ENCODE measurements at places on chromosomes 7 and 10. TPM values are rescaled to one million over a fixed set of nuclear protein-coding genes. Genes with fewer than 3 reads are reported as not detected.

NPTX2 gene
- not detected for total RNA-seq

RELN gene
- total RNA-seq: not detected

GSAP gene
- 8.7 TPM for total RNA-seq

RBP3 gene
- total RNA-seq: not detected

PDZD7 gene
- 0.74 TPM for total RNA-seq

DNA sequence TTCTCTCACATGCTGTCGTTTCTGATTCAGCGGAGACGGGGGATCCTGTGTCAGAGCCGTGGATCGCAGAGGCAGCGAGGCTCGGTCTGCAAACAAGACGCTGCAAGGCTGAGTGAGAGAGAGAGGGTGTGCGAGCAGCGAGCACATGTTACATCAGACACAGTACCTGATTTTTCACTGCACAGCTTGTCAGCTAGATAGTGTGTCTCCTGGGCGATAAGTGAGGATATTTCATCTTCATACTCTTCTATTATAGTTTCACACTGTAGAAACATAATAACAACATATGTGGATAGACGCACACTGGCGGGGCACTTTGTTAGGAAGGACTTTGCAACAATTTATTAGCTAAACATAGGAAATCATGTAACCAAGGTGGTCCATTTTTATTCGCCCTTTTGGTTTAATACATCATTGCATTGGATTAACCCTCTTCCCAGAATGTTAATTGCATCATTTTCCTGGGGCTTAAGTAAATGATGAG, 39.5 kb downstream of the CNPY1 start:
- DNase-seq: no peak

DNA sequence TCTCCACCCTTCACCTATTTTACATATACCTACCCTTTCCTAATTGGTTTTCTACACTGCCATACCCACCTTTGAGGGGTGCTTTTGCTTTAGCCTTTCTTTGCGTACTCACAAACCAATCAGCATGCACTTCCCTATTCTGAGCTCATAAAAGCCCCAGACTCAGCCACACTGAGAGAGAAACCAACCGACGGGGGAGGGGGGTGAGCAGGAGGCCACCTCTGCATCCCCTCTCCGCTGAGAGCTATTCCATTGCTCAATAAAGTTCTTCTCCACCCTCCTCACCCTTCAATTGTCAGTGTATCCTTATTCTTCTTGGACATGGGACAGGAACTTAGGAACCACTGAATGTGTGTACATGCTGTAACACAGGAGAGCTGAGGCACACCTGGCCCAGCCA, 9.0 kb upstream of the FKBP9 start:
- DNase-seq: no peak

GRCh38 chr10:48302515-48303476, 3.7 kb upstream of the MAPK8 start:
- DNase-seq: no peak

DNA sequence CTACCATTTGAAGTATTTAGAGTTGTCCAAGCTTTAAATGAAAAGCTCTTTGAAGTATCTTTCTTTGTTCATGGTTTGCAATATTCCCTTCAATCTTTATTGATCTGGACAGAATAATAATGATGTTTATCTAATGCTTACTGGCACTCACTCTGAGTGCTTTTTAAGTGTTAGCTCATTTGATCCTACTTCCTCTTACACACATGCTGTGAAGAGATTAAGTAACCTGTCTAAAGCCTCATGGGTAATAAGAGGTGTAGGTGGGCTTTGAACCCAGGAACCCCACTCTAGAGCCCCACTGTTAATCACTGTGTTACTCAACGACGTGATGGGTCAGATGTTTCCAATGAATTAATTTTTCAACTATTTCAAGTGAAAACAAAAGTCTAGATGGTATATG, 31.1 kb upstream of the ADD3 start:
- no peak for DNase-seq

DNA sequence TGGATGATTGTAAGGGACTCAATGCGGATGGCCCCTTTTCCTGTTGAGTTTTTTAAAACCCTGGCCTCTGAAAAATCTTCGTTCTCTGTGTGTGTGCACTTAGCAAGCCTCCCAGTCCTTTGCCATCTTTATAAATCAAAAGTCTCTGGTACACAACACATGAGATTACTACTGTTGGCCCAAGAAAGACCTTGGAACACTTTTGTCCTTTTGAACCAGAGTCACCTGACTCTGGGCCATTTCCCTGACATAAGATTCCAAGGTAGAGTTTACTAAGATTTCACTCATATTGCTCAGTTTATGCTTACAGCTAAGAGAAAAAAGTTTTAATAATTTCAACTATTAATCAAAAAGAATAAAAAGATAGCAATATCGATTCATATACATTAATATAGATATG, 64.7 kb upstream of the IFRD1 start:
- no peak for DNase-seq

DNA sequence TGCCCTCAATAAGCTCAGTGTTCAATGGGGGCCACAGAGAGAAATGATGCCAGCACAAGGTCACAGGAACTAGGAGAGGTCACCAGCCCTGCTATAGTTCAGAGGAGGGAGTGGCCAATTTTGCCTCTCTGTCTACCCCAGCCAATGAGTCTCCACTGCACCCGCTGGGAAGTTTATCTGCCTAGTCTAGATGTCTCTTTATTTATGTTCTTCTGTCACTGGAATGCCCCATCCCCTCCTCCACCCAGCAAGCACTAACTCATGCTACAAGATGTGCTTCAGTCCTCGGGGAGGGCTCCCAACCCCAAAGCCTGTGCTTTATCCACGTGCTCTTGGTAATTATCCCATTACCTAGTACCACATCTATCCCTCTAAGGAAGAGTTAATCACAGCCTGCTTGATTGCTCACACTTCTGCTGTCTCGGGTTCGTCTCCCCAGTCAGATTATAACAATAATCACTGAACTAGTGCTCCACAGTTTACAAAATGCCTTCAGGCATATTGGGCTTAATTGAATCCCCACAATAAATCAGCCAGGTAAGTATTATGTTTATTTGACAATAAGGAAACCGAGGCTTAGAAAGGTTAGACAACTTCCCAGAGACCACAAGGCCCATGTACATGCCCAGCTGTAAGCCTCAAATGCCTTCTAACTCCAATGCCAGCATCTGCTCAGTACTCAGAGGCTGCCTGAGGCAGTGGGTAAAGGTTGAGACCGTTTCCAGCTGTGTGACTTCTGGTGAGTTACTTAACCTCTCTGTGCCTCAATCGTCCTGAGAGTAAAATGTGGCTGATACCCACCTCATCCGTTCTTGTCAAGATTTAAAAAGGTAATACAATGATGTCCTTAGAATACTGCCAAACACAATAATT, 3.9 kb downstream of the HIP1 start:
- DNase-seq: no peak

- DNase-seq: no peak
Measured at GRCh38 chr10:11245510-11245909, 227.8 kb downstream of the CELF2 start.
